Activated CD4-positive, alpha-beta T cell treated with anti-CD3 and anti-CD28 coated beads for 1 hour (primary cell): ENCODE measurements at places on chromosomes 3 and 15.

DNA sequence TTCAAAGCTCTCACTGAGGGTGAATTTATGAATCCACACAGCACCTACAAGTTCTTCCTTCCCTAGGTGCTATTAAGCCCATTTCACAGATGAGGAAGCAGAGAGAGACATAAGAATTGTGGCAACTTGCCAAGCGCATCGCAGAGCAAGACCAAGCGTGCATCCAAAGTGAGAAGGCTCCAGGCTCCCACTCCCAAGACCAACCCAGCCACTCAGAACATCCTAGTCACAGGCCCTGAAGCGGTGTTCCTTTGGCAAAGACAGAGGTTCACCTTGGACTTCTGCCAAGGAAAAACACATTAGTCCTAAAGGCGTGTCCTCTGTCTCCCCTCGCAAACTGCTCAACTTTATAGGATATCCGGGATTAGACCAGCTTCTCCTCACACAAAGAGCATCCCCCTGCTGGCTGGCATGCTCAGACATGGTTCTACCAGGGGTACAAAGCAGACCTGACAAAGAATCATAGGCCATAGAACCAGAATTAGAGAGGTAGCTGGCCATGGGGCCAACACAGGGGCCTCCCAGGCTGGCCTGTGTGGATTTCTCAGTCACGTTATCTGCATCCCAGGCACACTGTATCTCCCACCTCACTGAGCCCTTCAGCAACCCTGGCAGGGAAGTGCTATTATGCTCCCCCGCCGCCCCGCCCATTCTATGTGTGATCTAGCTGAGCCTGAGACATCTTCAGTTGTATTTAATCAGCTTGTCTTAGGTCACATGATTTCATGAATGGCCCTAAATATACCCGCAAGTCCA lies 160.2 kb downstream of the FOXP1 start:
- no peak for DNase-seq

DNA sequence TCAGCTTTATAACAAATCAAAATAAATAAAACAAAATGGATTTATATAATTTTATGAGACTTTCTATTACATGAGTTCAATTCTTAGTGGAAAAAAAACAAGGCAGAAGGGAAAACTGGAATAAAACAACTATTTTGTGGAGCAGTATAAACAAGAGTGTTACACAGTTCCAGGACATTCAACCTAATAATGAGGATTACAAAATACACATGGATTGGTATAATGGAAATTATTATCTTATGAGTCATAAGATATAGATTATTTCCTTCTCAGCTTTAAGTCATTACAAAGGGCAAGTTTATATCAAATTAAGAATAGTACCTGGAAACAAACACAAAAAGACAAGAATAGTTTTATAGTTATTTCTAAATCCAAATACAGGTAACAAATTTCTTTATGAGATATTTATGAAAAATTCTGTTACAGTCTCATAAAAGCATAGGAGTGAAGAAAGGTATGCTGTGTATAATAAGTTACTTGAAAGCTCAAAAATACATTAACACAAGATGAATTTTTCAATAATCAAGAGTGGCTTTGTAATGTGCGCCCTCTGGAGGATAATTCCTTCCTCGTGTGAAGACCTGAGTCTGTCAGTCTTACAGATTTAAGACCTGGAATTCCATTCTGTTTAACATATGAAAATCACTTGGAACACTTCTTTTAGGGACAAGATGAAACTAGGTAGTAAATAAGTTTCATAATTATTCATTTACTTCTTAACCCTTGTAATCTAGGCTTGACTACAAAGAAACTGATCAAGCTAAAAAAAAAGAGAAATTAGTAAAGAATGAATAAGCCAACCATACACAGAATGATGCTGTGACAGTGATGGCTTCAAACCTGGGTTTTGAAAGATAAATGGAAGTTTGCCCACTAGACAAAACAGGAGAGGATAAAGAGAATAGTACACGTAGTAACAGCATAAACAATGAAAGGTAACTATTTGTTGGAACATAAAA lies 9.5 kb downstream of the COPS2 start:
- no peak for DNase-seq

DNA sequence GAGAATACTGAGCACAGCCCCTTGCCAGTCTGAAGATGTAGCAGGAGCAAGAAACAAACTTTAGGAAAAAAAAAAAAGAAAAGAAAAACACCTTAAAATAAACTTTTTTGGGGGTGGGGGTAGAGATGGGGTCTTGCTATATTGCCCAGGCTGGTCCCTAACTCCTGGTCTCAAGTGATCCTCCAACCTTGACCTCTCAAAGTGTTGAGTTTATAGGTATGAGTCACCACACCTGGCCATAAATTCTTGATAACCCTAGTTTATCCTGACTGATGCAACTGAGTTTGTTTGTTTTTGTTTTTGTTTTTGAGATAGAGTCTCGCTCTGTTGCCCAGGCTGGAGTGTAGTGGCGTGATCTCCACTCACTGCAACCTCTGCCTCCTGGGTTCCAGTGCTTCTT lies 28.4 kb downstream of the GXYLT2 start:
- DNase-seq = no peak

GRCh38 chr15:31004220-31004733 lies 12.8 kb upstream of the MTMR10 start:
- no peak for DNase-seq

DNA sequence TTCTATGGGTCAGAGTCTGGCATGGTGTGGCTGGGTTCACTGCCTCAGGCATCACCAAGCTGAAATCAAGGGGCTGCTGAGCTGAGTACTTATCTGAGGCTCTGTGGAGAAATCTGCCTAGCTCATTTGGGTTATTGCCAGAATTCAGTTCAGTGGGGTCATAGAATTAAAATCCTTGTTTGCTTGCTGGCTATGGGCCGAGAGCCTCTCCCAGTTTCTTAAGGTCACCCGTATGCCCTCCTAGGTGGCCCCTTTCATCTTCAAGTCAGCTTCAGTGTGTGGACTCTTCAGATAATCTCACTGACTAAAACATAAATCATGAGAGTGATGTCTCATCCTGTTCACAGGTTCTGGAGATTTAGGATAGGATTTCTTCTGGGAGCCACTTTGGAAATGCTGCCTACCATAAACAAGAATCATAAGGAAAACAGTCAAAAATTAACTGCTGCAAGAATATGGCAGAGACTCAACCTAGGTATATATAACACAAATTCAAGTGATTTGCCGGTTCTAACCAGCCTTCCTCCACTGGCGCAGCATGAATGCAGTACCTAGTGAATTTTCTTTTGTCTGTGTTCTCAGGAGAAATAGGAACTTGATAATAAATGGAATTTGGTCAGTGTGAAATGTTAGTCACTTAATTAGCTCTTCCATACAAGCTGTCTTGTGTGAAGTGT lies 5.3 kb downstream of the CP start:
- DNase-seq = no peak

DNA sequence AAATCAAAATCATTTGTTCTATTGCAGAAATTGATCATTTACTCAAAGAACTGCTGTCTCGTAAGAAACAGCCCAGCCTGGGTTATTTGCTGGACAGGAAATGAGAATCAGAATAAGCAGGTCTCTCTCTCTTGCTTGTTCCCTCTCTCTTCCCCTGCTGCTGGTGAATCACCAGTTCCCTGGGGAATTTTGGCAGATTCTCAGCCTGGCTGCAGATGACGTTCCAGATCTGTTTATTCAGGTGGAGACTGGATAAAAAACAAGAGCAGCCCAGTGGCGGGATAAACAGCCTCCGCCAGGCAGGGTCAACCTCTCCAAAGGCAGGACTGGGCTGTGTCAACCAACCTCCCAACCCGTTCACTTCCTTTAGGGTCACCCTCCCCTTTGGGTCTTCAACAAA lies 72.1 kb downstream of the LRIG1 start:
- no peak for DNase-seq

DNA sequence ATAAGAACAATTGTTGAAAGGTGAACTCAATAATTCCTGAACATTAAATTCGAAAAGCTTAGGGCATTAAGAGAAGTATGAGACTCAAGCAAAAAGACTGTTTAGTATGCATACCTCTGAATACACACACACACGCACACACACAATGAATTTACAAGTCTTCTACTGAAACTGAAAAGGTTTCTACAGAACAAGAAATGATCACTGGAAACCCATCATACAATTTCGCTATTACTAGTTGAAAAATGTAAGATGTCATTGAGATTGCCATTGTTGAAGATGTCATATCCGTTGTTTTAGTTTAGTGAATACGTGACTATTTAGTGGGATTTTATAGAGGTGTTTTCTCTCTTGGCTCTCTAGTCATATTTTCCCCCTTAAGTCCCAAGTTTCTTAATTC lies 106.8 kb downstream of the FOXB1 start:
- DNase-seq = no peak

DNA sequence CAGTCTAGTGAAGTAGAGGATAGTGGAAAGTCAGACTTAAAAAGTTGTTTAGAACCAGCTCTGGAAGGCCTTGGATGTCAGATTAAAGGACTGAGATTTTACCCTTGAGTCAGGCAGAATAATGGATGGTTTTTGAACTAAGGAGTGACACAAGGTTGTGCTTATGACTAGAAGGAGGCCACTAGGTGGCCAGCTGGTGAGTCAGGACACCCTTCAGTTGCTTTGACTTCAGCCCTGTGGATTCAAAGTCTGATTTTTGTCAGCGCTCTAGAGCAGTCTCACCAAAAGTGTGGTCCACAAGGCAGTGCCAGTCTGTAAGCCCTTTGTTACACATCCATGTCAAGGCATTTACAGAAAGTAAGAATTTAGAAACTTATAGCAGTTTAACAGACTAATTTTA lies 3.8 kb upstream of the GABPB1 start:
- no peak for DNase-seq

DNA sequence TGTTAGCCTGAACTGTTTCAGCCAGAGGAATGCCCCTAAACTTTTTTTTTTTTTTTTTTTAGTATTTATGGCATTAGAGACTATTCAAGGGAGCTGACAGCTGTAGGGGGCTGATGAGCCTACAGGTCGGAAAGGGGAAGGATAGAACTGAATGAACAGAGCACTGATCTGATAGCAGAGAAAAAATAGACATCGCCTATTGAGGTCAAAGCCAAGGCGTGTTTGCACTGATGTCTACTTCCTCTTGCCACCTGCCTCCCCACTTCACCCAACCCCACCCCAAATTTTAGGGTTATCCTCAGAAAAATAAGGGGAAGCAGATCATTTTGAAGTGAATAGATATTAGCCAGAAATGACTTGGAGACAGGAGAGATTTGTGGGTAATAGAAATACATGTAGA lies 3.0 kb upstream of the ZMAT3 start:
- DNase-seq = no peak

DNA sequence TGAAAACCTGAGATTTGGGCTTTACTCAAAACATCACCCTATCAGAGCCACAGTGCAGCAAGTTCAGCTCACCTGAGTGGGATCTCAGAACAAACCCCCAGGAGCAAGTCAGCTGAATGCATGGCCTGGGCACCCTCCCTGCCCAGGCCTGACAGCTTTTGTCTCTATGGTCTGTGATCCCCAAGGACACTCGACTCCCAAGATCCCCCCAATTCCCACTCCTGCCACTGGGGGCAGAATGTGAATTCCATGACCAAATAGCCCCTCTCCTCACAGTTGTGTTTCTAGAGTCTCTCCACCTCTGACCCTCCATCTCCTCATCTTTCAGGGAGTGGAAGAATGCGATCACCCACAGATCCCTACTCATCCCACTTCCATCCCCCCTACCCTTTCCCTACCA lies 58.9 kb downstream of the ZNF445 start:
- no peak for DNase-seq

DNA sequence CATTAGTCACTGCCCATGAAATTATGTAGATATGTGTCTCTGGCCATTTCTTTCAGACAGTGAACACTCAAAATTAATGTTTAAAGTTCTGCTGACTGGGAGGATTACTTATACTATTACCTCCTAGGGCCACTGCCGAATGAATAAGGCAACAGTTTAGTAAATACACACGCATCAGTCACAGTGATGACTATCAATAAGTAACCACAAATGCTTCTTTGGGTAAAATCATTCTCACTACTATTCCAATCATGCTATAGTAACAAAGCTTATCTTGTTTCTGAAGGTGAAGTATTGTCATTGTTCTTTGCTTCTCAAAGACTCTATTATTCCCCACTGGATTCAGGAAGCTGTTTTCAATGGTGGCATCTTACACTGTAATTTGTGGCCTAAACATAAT lies 478.8 kb downstream of the EPHA3 start:
- no peak for DNase-seq

DNA sequence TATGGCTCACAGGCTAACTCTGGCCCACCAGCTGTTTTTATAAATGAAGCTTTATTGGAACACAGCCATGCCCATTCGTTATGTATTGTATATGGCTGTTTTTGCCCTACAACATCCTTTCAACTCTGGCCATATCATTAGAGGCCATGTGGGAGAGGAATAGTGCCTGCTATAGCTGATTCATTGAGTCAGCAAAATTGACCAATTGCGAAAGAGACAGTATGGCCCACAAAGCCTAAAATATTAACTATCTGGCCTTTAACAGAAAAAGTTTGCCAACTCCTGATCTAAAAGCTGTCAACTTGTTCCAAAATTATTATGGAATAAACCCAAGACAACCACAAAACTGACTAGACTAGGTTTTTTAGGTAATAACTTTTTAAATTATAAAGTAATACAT lies 1.4 kb downstream of the NR1I2 start:
- DNase-seq = no peak

GRCh38 chr3:50347187-50347813 lies 1.8 kb upstream of the ZMYND10 start:
- DNase-seq = peak; percentile 72

DNA sequence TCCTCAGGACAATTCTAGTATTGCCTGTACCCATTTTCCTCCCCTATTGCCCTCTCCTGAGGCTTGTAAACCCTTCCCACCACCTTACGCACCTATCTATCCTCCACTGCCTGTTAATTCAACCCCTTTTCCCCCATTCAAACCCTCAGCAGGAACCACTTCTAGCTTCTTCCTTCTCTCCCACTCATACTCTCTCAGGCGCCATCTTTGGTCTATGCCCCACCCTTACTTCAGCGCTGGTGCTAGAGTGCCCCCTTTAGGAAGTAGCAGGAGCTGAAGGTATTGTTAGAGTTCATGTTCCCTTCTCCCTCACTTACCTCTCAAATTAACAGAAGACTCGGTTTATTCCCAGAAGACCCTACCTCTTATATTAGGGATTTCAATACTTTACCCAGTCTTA lies 121.8 kb upstream of the NLGN1 start:
- DNase-seq = no peak

- DNase-seq = peak; percentile 13
Measured at GRCh38 chr3:66582721-66583423, 82.0 kb upstream of the LRIG1 start.

DNA sequence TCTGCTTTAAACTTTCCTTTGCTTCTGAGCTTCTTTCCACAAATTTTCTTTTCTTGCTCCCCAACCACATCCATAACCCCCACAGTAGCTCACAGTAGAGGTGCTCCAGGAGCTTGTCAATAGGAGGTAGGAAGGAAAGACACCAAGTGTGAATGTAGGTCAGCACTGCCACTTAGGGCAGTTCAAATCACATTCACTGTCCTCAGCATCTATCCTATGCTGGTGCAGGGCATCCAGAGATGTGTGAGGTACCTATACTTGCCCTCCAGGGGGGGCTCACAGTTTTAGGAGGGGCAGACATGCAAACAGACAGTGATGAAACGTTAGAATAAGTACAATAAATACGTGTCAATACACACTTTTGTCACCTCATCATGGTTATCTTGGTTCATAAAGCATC lies 1.5 kb upstream of the SPSB4 start:
- DNase-seq = no peak

- no peak for DNase-seq
Measured at GRCh38 chr3:125075738-125076137, 19.9 kb upstream of the HEG1 start.

GRCh38 chr3:185815391-185816282 lies 9.2 kb downstream of the IGF2BP2 start:
- DNase-seq = no peak
